Lower leg skin (tissue), 4 donors: ENCODE measurements at places on chromosomes 16 and 17. TPM values are rescaled to one million over a fixed set of nuclear protein-coding genes. Genes with fewer than 3 reads are reported as not detected.

GRCh38 chr16:62543516-62543915, 507.3 kb upstream of the CDH8 start:
- no peak for DNase-seq

The COX6A2 gene
- not detected for total RNA-seq

DNA sequence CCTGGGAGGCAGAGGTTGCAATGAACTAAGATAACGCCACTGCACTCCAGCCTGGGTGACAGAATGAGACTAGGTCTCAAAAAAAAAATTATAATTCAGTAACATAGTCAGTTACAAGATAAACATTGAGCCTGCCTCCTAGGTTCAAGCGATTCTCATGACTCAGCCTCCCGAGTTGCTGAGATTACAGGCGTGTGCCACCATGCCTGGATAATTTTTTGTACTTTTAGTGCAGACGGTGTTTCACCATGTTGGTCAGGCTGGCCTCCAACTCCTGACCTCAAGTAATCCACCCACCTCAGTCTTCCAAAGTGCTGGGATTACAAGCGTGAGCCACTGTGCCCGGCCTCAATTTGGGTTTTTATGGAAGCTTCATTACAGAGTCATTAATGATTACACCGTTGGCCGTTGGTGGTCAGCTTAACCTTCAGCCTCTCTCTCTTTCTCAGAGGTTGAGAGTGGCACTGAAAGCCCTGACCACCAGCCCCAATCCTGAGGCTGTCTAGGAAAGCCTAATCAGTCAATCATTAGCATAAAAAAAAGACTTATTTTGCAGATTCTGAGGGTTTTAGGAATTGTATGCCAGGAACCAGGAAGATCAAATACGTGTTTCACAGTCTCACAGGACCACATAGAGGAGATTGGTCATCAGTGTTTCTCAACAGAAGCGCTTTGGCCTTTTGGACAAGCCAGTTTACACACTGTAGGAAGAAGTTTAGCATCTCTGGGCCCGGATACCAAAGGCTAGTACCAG, 1.3 kb upstream of the LRRC37A3 start:
- no peak for DNase-seq

The PRAC1 gene
- total RNA-seq, result not detected

The CMTM4 gene
- 27.3 TPM for total RNA-seq

DNA sequence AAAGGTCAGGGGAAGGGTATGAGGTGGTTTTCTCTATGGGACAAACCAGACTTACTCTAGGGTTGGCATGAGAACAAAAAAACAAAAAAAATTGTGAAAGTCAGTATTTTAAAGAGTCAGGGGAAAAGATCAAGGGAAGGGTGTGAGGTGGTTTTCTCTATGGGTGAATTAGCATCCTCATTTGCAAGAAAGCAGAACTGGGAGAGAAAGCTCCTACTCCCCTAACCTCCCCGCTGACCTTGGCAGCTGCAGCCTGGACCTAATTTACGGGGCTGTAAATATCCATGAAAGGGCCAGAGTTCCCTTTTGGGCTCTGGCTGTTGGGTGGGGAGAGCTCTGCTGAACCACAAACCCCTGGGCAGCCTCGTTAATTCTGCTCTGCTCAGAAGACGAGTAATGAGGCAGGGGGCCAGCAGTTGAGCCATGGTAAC, 10.6 kb downstream of the RHBDL3 start:
- no peak for DNase-seq

- DNase-seq, result no peak
Measured at GRCh38 chr16:86041807-86042206, 142.8 kb downstream of the IRF8 start.

The SRL gene
- 0.84 TPM for total RNA-seq
